Stimulated activated CD4-positive, alpha-beta T cell treated with anti-CD3 and anti-CD28 coated beads, Interleukin-2, amount 100 ng/mL, for 24 hours (primary cell): ENCODE measurements at places on chromosomes 4 and X.

- no peak for DNase-seq
These were observed 138.3 kb upstream of the PUDP start for GRCh38 chrX:7286168-7286837.

- DNase-seq: no peak
These were observed 25.4 kb upstream of the LIMCH1 start for GRCh38 chr4:41512596-41512995.

DNA sequence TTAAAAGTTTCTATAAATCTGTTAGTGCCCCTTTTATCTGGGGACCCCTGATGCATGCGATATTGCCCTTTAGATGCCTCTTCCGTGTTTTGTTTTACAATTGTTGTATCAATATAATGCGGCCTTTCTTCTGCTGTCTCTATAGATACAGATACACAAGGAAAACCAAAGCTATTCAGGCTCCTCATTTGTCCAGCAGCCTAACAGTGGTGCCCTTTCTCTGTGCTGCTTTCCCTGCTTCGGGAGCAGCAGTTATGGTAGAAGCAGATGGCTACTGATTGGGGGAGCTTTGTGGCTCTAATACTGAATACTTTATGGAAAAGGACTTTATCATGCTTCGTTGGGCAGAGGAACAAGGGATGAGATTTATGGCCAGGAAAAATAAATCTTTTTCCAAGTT lies 10.6 kb upstream of the PRDM8 start:
- DNase-seq: no peak

DNA sequence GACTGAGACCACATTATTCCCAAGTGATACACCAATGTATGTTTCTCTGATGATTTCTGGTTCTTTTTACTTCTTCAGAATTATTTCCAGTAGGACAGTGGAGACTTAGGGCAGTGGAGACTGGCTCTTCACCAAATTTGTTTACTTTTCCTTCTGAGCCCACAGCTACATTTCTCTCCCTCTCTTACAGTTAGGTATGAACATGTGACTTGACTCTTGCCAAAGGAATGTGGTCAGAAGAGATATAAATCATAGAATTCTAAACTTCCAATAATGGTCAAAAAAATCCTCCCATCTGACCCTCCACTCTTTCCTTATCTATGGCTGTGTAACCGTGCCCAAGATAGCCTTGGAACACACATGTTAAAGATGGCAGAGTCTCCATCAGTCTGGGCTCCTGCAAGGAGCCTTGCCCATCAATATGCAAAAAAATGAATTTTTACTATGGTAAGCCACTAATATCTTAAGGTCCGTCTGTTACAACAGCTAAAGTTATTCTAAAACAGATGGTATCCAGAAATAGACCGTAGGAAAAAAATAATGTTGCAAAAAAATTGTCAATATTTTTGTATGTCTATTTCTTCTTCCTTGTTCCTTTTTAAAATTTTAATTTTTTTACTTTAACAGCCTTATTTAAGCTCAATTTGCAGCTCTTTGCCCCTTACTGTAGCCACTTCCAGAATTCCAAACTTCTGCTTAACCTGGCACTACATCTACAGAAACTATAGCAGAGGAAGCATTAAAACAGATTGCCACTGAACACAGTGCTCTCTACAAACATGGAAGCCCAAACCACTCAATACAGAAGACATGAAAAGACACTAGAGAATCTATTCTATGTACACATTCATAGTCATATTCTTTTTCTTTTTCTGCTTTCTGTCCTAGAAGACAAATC lies 260.7 kb downstream of the COL25A1 start:
- DNase-seq: no peak

GRCh38 chrX:74511704-74512103 lies 90.4 kb downstream of the SLC16A2 start:
- DNase-seq: no peak

DNA sequence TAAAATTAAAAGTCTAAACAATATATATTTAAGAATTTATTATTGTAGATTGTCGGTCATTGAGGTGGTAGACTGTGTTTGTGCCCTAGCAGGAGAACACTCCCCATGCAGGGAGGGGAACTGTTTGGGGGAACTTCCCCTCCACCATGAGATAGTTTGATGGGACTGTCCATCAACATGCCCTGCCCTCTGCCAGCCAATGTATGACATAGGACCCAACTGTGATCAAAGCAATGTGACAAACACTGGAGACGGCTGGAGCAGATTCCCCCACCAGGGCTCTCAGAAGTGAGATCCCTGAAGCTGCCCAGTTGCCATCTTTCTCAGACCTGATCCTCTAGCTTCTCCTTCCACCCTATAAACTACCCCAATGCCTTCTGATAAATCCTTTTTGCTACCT lies 44.9 kb downstream of the SH3KBP1 start:
- no peak for DNase-seq

- no peak for DNase-seq
These were observed 22.2 kb upstream of the PPP2R2C start for GRCh38 chr4:6494431-6495295.

DNA sequence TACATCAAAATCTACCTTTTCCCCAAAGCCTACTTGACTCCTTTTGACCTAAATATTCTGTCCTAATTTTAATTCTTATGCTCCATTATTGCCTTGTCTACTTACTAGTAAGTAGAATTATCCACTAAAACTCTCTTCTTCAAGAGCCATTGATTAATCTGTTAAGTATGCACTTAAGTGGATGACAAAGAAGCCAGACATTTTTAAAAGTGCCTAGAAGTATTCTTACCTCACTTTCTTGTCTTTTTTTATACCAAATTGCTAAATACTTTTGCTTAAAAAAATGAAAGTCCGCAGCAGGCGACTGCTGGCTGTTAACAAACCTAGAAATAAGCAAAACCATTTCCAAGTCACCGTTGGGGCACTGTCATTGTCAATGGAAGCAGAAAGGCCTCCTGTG lies 20.1 kb upstream of the FRMPD4 start:
- DNase-seq: no peak

DNA sequence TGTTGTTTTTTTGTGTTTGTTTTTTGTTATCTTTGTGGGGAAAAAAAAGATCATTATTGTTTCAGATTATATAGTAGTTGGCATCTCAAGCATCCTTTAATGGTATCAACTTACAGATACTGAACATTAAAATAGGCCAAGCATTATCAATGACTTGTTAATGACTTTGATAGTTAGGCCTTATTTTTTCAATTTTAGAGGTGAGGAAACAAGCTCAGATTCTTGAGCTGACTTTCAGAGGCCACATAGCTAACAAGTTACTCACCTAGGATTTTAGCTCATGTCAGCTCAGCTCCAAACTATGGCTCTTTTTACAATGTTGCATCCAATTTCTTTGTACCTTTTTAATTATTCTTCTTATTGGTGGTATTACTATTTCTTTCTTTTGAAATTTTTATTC lies 471 bp upstream of the PLAC8 start:
- DNase-seq: no peak

- peak; percentile 22 for DNase-seq
These were observed 1.2 kb upstream of the TAPT1 start for GRCh38 chr4:16227462-16227868.

- DNase-seq: peak; percentile 94
These were observed at the start of gene CCDC110 for GRCh38 chr4:185471235-185472102. CCDC110 (minus strand) TSS chr4:185471733; CDS start chr4:185471683, 50 bp downstream.

DNA sequence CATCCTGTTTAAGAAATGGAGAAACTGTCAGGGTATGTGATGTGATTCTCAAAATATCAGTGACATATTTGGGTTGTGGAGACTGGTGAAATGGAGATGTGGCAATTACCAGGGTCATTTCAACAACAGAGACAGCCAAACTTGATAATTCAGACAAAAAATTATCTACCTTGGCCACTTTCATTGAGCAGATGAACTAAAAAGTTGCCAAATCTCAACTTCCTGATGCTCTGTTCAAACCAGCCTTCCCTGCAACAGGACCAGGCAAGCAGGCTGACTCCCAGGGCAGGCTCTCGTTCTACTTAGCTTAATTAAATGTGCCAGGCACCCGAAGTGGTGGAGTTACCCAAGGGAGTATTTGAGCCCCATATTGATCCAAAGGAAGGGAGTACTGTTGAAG lies 199.6 kb downstream of the AFF2 start:
- DNase-seq: no peak

DNA sequence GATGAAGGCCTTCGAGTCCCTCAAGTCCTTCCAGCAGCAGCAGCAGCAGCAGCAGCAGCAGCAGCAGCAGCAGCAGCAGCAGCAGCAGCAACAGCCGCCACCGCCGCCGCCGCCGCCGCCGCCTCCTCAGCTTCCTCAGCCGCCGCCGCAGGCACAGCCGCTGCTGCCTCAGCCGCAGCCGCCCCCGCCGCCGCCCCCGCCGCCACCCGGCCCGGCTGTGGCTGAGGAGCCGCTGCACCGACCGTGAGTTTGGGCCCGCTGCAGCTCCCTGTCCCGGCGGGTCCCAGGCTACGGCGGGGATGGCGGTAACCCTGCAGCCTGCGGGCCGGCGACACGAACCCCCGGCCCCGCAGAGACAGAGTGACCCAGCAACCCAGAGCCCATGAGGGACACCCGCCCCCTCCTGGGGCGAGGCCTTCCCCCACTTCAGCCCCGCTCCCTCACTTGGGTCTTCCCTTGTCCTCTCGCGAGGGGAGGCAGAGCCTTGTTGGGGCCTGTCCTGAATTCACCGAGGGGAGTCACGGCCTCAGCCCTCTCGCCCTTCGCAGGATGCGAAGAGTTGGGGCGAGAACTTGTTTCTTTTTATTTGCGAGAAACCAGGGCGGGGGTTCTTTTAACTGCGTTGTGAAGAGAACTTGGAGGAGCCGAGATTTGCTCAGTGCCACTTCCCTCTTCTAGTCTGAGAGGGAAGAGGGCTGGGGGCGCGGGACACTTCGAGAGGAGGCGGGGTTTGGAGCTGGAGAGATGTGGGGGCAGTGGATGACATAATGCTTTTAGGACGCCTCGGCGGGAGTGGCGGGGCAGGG lies 568 bp downstream of the HTT start:
- DNase-seq: peak; percentile 62

- peak; percentile 58 for DNase-seq
These were observed 39.2 kb upstream of the ASMTL start for GRCh38 chrX:1491851-1492349.

- no peak for DNase-seq
These were observed 8.8 kb downstream of the ENPEP start for GRCh38 chr4:110484767-110485166.

- DNase-seq: no peak
These were observed 234.9 kb downstream of the TECRL start for GRCh38 chr4:64174247-64174882.

DNA sequence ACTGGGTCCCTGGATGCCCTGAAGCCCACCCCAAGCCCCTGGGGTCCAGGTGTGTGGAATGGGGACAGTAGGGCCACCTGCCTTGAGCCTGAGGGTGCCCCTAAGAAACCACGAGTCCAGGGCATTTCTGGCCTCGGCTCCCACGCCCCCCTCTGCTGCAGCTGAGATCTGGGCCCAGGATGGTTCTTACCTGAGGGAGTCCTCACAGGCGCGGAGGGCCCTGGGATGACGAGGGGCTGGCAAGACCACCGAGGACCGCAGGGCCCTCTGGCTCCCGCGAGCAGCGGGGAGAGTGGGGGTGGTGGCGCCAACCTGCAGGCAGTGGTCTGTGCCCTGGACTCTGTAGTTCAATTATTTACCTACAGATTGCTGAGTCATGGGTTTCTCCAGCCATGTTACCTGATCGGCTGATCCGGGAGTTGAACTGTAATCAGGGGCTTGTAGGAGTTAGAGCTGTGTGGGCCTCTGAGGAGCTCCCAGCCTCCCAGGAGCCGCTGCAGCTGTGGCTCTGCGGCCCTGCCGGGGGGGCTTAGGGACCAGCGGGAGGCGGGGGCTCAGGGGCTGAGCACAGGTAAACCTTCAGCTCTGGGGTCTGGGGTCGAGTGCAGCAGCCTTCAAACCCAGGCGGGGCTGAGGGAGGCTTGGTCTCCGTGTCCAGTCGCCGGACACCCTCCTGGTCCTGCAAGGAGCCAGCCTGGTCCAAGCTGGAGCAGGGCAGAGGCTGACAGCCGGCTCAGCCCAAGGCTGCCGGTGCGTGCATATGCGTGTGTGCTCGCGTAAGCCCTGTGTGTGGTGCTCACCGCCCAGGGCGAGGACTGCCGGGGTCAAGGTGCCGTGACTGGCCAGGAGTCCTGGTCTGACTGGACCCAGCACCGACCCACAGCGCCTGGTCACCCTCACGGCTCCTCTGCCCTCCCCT lies at the start of gene SLC26A1:
TSS of gene SLC26A1 (minus strand) at position 294 of the 919 bp plus-strand sequence. CDS start 1,701 bp downstream, outside the sequence.
- no peak for DNase-seq

DNA sequence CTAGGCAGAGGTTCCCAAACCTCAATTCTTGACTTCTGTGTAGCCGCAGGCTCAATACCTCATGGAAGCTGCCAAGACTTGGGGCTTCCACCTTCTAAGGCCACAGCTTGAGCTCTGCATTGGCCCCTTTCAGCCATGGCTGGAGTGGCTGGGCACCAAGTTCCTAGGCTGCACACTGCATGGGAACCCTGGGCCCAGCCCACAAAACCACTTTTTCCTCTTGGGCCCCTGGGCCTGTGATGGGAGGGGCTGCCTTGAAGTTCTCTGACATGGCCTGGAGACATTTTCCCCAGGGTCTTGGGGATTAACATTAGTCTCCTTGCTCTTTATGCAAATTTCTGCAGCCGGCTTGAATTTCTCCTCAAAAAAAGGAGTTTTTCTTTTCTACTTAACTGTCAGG lies 14.0 kb upstream of the LOC101059915 start:
- no peak for DNase-seq

GRCh38 chr4:87052615-87053014 lies 117.8 kb downstream of the AFF1 start:
- DNase-seq: no peak

GRCh38 chr4:79603681-79604080 lies 195.7 kb upstream of the GK2 start:
- DNase-seq: no peak

- DNase-seq: no peak
These were observed 158.8 kb upstream of the NDST4 start for GRCh38 chr4:115272185-115272584.

DNA sequence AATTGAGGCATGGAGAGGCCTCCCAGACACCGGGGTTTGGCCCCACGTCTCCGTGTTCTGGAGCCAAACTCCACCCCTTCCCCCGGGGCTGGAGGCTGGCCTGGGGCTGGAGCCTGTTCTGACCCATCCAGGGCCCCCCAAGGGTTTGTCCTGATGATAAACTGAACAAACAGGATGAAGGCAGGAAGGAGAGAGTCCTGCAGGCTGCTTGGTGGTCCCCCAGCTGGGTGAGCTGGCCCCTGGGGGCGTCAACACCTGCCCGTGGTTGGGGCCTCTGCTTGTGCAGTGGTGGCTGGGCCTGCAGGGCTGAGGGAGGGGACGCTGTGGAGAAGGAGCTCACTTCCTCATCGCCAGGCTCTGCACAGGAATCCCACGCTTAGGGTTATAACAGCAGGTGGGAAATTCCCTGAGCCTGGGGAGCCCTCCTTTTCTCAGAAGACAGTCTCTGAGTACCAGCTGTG lies 2.3 kb downstream of the SH3TC1 start:
- peak; percentile 45 for DNase-seq
